ENCODE measurements at places on chromosomes 6 and 20.

DNA sequence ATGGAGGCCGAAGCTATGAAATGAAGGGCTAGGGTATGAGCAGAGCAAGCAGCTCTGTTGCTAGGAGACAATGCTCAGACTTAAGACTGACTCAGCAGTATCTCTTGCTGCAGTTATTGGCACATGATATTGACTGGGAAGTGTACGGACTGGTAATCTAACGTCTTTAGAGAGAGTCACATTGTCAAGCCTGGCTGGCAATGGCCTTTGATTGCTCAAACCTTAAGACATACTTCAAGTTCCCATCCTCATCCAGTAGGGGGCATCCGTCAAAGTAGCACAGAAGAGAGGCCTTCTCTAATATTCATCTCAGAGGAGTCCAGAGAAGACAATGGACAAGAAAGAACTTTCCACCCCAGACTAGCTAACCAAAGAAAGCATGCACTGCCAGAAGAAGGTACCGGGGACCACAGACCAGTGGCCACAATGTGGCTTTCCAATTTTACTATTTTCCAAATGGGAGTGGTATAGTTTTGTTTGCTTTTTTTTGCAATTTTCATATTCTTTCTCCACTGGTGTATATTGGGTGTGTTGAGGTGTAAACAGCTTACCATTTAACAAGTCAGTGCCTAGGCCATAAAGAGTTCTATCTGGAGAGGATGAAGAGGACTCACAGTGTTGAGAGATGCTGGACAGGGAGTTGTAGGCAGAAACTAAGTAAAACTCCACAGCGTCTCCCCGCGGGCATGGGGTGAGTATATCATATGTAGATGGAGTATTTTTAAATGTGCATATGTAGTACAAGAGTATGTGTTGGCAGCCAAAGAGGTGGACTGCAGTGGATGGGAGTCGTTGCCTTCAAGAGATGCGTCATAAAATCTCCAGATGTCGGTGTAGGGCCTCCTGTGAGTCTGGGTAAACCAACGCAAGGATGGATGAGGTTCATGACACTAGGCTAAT lies 36.7 kb downstream of the LRFN2 start:
- no peak for DNase-seq

DNA sequence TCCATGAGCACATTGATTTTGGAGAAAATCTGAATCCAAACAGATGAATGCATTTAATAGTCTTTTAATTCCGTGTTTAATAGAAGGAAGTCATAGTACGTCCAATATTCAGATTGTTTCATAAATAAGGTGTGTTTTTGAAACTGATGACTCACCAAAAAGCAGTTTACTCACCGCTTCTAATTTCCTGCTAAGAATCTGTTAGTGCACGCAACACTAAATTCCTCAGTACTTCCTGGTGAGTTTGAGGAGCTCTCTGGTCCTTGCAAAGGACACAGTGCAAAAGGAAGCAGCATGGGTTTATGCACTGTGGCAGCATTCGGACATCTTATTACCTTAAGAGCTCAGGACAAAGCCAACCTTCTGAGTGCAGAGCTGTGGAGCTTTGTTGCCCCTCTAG lies 2.3 kb upstream of the ADGRF1 start:
- DNase-seq: no peak

DNA sequence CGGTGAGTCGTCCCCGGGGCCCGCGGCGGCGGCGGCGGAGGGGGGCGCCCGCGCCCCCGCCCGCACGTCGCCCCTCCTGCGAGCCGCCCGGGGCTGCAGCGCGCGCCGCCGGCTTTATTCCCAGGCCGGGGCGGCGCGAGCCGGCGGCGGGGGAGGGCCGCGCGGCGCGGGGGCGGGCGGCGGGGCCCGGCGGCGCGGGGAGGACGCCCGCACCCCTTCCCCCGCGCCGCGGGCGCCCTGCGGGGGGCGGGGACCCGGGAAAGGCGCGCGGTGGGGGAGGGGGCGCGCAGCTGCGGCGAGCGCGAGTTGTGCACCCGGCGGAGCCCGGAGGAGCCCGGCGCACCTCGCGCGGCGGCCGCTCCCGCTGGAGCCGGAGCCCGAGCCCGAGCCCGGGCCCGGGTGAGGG lies 646 bp downstream of the HMGA1 start:
- no peak for DNase-seq

GRCh38 chr6:34950849-34951248 lies 61.8 kb downstream of the ANKS1A start:
- no peak for DNase-seq

DNA sequence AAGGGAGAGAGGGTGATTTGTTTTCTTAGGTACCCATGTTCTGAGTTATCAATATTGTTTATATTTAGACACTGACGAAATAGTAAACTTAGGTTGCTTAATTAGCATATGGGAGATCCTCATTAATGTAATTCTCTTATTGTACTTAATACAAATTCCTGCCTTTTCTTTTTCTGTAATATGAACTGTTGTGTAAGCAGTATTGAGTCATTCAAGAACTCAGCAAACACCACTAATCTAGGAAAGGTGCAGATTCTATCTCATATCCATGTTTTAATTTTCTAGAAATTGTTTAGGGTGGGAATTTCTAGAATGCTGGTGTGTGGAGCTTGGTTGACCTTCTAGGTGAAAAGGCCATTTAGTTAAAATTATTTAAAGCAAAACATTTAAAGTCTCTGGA lies 216.0 kb downstream of the ZFAND3 start:
- DNase-seq: no peak

DNA sequence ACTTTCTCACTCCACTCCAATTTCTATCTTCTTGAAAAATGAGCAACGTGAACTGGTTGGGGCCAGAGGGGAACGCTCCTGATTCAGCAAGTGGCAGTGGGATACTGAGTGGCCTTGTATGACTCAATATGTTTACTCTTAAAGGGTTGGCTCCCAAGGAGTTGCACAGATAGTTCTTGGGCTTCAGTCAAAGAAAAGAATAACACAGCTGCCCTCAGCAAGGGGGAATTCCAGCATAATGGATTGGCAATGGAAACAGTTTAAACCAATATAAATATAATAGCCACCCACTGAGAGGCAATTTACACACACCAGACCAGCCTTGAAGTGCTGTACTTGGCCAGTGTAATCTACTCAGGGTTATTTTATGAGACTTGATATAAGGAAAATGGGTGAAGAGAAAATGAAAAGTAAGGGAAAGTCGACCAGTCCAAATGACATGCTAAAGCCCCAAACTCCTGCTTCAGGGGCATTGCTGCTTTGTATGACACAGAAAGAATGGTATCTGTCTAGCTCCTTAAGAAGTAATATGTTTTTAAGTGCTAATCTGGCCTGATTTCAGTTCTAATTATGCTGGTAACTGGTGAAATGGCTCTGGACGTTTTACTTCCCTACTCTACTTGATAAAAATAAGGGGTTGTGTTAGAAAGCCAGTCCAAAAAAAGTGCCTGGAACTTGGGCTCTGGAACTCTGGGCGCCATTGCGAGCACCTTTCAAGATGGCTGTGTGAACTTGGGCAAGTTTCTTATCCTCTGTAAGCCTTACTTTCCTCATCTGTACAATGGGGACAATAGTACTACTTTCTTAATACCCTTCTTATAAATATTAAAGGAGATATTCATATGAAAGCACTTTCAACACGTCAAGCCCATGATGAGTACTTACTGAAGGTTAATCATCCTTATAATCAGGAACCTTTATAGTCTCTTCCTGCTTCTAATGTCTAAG lies 712.9 kb upstream of the MAP3K7 start:
- no peak for DNase-seq

GRCh38 chr6:160277144-160277543 lies 18.5 kb upstream of the SLC22A2 start:
- DNase-seq: no peak

GRCh38 chr6:86148586-86148985 lies 505.9 kb upstream of the SYNCRIP start:
- no peak for DNase-seq

- no peak for DNase-seq
Observed at GRCh38 chr20:22559711-22560318, 24.6 kb downstream of the FOXA2 start.

DNA sequence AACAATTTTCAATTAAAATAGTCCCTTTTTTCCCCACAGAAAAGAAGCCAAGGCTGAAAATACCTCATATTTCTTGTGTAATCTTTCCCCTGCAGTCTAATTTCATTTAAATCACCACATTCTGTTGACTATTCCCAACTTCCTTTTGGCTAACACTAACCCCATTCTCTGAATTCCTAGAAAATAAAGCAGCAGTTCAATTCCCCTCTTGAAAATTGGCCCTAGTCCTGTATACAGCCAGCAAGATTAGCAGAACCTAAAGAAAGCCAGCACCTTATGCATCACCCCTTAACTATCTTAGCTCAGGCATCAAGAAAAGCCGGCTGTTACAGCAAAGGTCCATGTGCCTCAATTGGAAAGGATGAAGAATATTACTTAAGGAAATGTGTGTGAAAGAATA lies 69.7 kb downstream of the MDN1 start:
- DNase-seq: no peak

DNA sequence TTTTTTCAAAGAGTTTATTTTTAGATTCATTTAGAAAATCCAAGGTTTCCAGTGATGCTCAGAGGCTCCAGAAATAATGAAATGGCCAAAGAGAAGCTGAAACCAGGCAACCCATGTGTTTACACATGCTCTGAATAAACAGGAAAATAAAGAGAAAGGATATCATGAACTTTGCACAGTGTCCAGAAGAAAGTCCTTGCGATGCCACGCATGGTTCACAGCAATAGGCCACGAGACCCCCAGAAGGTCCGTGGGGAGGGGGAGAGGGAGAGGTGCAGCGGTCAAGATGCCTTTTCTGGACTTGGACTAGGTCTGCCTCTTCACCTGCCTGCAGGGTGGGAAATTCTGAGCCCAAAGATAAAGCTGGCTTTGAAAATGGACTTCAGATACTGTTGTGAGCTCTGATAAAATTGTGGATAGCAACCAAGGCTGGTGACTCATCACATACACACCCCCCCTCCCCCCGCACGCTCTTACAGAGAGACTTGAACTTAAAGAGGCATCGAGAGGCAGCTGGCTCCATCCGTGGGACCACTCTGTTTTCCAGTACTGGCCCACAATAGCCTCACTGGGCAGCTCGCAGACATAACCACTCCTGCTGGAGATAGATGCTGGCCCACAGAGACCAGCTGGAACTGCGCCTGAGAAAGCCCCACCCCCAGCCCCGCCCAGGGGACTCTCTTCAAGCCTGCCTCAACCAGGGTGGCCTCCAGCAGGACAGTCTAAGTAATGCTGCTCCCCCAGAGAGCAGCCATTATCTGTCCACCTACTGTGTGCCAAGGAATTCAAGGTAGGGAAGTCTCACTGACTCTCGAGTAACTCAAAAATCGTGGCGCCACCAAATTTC lies 21.2 kb upstream of the NFATC2 start:
- DNase-seq: no peak

DNA sequence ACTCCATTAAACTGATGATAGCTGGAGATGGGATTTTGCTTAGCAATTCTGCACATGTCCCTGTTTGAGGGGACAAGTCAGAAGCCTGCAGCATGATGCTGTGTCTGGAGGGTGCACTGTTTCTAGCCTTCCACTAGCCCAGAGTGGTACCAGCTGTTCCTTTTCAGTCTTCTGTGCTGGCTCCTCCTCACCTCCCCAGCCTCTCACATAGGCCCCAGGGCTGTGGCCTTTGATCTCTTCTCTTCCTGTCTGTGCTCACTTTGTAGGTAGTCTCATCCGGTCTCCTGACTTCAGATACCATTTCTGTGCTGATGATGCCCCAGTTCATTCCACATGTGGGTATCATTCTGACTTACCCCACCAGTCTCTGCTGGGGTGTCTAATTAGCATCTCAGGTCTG lies 126.3 kb downstream of the HIVEP1 start:
- DNase-seq: no peak

GRCh38 chr6:154356113-154356512 lies 490 bp downstream of the IPCEF1 start:
- no peak for DNase-seq

GRCh38 chr6:22756365-22756764 lies 187.0 kb downstream of the HDGFL1 start:
- no peak for DNase-seq

GRCh38 chr20:16491294-16491905 lies 81.8 kb downstream of the KIF16B start:
- no peak for DNase-seq

DNA sequence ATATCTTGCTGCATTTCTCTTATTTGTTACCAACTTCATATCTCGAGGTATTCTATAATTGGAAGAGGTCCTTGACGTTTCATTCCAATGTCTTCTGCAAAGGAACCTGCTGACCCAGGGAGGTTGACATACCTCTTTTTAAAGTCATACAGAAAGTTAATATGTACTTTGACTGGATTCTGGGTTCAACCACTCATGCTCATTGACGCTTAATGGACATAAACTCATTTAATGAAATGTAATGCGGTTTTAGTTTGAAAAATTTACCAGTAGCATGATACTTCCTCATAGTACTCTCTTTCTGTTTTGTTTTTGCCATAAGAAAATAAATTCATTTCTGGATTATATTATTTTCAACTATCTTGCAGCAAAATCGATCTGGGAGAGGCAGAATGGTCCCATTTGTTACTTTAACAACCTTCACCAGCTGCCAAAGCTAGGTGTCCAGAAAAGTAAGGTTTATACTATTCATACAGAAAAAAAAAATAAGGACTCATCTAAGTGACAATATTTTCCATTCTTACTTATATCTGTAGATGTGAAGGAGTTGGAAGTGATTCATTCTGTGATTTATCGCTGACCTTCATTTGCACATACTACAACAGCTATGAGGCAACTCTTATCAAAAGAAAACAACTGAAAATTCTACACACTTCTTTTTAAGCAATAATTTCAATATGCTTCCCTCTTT lies 101.6 kb downstream of the ATXN1 start:
- no peak for DNase-seq

- no peak for DNase-seq
Observed at GRCh38 chr20:48850257-48850976, 22.6 kb upstream of the PREX1 start.

DNA sequence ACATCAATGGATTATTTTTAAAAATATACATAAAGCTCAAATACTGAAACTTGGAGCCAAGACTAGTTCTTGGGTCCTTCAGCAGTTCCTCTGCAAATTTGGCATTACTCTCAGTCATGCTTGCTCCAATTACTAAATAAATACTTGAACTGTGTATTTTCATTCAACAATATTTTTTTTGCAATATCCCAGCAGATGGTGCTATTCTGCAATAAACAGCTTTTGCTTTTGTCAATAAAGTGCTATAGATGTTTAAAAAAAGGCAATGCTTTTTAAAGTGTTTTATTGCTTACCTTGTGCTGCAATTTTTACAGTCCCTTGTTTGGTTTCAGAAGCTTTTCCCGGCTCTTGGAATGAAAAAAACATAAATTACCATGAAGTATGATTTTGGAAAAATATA lies 243.4 kb downstream of the TRDN start:
- DNase-seq: no peak

GRCh38 chr6:166998256-166999144 lies 697 bp upstream of the CEP43 start:
- no peak for DNase-seq
